A172 (cell line): ENCODE measurements at places on chromosomes 2 and 18. TPM values are rescaled to one million over a fixed set of nuclear protein-coding genes. Genes with fewer than 3 reads are reported as not detected.

DNA sequence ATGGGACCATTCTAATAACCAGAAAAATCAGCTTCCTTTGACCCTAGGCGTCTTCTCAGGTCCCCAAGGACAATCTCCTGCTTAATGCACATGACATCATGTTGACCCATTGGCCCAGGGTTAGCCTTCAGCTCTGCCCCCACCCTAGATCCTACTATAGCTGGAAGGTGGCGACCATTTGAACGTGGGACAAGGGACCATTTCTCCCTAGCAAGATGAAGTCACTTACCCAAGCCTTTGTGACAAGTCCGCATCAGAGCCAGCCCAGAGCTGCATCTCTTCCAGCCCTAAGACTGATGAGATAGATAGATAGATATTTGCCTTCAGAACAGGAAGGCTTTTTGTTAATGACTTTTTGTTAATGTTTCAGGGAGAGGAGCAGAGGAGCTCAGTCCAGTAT is 28.2 kb upstream of the TAF1B start:
- DNase-seq: no peak

DNA sequence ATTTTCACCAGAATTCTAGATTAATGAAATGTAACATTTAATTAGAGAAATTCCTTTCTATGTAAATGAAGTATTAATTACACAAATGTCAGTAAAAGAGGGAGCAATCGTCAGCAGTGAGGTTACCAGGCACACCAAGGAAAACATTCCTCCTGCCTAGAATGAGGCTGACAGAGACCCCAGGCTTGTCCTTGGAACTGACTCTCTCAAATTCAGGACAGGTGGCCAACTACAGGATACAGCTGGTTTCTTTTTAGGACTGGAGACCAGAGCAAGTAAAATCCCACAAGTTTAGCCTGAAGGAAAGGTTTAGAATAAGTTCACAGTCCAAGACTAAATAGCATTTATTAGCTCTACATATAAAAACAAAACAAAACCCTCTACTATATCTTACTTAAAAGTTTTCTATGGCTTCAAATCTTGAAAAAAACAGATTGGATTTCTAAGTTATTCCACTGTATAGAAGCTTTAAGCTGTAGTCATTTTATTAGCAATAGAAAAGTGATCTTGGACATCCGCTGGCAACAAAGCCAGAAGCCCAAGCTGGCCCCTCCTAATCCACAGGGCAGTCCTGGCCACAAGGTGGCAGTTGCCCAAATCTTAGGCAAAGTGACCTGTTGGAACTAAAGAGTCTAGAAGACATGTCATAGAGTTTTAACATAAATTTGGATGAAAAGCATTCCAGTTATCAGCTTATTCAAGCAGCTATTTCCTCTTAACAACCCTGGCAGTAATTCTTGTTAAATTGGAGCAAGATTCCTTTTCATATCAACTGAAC is 81.0 kb downstream of the SP3 start:
- peak; percentile 60 for DNase-seq

GRCh38 chr2:238796223-238796885 is 51.5 kb upstream of the TWIST2 start:
- DNase-seq: no peak

DNA sequence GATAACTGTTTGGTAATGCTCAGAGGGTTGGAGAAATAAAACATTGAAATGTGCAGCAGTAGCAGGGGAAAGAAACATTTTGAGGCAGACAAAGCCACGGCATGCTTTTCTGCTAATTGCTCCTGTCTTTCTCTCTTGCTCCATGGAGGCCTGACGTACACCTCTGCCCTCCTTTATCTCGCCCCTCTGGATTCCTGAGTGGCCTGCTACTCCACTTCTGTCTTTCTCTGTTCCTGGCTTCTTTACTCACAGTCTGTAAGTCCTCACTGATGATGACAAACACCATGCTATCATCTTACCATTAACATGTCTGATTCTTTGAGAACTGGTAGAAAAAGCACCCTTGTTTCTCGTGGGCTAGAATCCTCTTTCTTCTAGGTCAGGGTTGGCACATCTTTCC is 392.9 kb downstream of the MEIS1 start:
- no peak for DNase-seq

DNA sequence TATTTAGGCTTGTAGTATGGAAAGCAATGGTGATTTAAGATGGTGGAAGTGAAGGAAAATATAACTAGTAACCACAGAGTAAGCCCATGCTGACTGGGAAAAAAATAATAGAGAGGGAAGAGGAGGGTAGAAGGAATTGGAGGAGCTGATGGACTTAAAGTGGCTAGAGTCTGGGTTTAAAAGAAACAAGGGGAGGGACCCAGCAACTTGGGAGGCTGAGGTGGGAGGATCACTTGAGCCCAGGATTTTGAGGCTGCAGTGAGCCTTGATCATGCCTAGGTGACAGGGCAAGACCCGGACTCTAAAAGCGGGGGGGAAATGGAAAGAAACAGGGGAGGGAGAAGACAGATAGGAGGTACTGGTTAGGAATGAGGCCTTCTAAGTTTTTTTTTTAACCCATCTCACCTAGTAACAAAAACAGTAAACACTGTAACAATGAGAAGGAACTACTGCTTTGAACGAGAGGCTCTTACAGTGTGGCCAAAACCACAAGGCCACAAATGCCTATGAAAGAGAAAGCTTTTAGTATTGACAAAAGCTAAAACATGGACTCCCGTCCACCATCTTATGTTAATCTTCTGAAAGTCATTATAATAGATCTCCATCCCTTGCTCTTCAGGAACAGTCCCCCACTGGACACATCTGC is 26.6 kb downstream of the METTL8 start:
- DNase-seq: no peak

DNA sequence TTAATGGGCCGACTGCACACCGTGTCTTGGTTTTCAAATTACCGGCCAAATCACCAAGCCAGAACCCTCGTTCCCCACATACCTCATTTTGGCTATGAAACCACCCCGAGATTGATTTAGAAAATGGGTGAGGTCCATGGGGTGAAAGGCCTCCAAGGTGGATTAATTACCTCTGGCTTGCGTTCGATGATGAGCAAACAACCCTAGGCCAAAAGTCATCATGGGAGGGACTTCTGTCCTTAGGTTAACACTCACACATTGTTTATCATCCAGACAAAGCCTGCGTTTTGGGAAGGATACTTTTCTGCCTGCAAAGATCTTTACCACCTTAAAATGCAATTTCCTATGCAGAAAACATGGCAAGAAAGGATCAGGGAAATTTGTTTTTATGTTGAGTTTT is 48.5 kb downstream of the GALR1 start:
- DNase-seq: no peak

- DNase-seq: no peak
Measured at GRCh38 chr2:85577386-85578242, at the start of gene VAMP8. Gene VAMP8, plus strand, starts transcription at chr2:85577586. Its CDS starts 61 bp downstream, at chr2:85577647.

- DNase-seq: no peak
Measured at GRCh38 chr2:62369541-62370202, 136.3 kb downstream of the TMEM17 start.

- no peak for DNase-seq
Measured at GRCh38 chr2:24175631-24176187, 856 bp downstream of the FAM228A start.

DNA sequence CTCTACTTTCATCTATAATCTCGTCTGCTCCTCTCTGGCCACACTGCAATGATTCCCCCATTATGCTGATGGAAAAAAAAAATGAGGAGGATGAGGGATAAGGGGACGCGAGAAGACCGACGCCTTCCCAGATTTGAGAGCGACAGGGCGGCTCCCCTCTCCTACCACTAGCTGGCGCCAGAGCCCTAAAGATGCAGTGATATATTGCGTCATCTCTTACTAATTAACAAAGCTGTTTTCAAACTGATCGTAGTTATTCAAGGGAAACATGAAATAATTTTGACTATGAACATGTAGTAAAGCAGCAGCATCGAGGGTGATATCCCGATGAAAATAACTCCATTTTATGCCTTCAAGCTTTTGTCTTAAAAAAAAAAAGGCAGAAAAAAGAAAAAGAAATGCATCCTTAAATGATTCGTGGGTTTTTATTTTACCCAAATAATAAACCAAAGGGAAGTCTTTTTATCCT is 48.0 kb upstream of the HNRNPA3 start:
- DNase-seq: peak; percentile 83

- peak; percentile 66 for DNase-seq
Measured at GRCh38 chr2:158539176-158540005, 82.6 kb downstream of the PKP4 start.

- no peak for DNase-seq
Measured at GRCh38 chr2:18800240-18800971, 211.0 kb upstream of the NT5C1B start.

GRCh38 chr18:53771664-53772063 is 452.8 kb downstream of the MBD2 start:
- no peak for DNase-seq

DNA sequence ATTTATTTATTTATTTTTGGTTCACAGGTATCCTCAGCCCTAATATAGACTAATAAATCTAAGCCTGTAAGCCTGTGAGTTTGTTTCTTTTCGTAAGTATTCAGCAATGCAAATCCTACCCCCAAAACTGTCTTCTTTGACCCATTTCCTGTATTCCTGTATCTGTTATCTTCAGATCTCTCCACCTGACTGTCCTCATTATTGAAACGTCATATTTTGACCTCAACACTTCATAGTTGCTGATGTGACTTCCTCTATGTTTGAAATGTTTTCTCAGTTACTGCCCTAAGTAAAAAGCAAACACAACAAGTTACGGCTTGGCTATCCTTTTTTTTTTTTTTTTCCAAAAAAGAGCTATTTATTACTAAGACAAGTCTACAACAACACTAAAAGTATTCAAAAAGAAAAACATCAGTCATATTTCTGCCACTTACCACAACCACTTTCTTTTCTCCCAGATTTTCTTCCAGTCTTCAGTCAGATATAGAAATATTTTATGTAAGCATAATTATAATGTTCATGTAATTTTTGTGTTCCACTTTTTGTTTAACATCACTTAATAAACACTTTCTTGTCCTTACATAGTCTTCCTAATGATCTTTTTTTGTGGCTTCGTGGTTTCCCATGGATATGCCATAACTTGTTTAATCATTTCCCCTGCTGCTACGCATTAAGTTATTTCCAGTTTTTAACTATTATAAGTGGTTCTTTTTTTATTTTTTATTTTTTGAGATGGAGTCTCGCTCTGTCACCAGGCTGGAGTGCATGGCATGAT is 45.0 kb upstream of the EML4 start:
- DNase-seq: peak; percentile 54

GRCh38 chr2:137168552-137168951 is 403.2 kb downstream of the THSD7B start:
- DNase-seq: no peak

DNA sequence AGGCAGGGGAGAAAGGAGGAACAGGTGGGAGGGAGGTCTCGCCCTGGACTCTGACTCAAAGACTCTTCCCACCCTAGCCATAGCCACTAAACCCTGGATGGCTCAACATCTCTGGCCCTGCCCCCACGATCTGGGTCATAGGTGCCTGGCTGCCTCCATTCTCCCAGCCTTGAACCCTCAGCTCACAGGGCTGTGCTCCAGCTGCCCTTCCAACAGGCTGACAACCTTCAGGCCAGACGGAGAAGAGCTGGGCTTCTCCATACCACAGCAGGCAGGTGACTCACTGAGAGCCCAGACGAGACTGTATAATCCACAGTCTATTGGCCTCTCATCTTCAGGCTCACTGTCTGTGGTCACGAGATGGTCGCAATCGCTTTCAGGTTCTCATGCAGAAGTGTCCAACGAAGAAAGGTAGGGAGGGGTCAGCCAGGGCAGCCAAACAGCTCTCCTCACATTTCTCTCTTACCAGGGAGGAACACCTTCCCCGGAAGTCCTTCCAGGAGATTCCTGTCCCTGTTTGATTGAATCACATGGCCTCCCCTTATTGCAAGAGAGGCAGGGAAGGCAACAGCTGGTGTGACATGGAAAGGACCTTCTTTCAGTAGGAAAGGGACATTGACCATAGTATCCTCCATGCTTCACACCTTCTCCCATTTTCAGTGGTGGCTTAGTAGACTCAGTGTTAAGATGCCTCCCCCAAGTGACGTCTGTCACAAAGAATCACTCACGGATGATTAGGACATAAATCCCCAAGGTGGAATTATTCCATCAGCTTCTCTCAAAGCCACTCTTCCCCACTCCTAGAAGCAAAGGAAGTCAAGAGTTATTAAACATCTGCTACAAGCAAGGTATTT is 100.1 kb downstream of the MRO start:
- no peak for DNase-seq

- peak; percentile 99 for DNase-seq
Measured at GRCh38 chr2:46097714-46098480, 199.3 kb upstream of the EPAS1 start.

DNA sequence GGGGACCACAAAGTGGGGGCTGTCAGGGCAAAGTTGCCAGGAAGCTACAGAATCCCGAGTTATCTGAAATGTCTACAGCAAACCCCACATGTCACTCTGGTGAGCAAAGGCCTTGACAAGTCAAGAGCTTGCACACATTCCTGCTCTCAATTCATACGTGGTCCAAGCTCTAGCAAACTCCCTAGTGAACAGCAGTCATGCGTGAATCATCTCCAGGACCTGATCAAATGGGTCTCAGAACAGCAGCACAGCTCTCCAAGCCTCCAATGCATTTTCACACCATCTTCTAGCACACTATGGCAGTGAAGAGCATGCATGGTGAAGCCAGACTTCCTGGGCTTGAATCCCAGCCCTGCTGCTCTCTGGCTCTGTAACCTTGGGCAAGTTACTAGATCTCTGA is 68.5 kb downstream of the MYO5B start:
- no peak for DNase-seq

DNA sequence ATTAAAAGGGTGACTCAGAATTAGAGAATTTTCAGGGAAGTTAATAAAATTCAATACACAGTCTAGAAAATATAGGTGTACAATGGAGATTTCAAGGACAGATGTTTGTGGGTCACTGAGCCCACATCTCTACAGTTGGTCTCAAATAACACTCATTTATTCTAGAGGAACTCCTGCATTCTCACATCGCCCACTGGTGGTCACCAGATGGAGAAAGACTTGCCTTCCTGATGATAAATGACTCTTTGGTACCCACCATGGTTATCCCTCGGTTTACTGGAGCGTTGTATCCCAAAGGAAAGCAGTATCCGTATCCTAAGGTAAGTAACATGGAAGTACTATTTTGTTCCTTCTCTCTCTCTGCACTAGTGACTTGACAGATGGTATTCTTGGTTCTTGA is 1297.1 kb downstream of the DPP10 start:
- DNase-seq: no peak

GRCh38 chr2:137747509-137747908 is 216.8 kb upstream of the HNMT start:
- DNase-seq: no peak

DNA sequence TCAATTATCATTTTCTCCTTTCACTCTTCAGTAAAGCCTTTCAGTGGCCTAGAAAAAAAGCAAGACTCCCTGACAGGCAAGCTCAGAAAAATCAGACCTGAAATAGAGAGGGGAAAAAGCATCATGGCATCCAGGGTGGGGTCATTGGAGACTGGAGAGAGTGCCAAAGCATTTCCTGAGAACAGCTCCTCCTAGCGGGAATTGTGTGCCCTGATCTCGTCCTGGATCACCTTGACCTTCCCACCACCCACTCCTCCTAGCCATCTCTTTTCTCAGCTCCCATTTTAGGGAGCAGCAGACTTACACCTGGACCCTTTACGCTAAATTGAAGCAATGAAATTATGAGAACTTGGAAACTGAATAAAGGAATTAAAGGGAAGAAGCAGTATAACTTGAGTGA is 176.6 kb downstream of the VWC2L start:
- peak; percentile 29 for DNase-seq

The RDH14 gene
- total RNA-seq: 41.4 and 41.5 TPM in 2 replicates

The BCL11A gene
- total RNA-seq: not detected in 2 replicates

The PKP4 gene
- total RNA-seq: 39.6 and 52.6 TPM in 2 replicates

The FAP gene
- total RNA-seq: 1.9 and 2.2 TPM in 2 replicates

The SERPINB10 gene
- not detected in 2 replicates for total RNA-seq

The RAD51AP2 gene
- total RNA-seq: 0.17 TPM in 1 of 2 replicates, not detected in the other

The DIPK1C gene
- total RNA-seq: 0.02 TPM in 1 of 2 replicates, not detected in the other

The SCYGR4 gene
- total RNA-seq: not detected in 2 replicates

The MAP3K19 gene
- total RNA-seq: not detected in 2 replicates

The TCF23 gene
- not detected in 2 replicates for total RNA-seq

The ASTL gene
- not detected in 2 replicates for total RNA-seq
